ENCODE measurements at places on chromosomes 12 and 14.

DNA sequence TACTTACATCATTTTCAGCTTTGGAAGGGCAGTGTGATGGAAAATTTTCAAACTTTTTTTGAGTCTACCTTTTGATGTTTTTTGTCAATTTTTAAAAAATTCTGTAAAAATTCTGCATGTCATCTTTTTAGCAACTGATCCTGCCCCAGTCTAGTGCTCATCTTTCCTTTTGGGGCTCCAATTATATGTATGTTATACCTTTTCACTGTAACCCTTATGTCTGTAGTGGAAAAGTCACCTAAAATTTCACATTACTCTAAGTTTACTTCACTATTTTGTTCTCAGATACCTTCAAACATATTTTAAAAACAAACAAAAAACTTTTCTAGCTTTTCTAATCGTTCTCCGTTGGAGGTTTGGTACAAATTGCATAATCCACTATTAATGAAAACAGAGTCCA is 32.5 kb upstream of the MYRFL start:
- no peak for DNase-seq

DNA sequence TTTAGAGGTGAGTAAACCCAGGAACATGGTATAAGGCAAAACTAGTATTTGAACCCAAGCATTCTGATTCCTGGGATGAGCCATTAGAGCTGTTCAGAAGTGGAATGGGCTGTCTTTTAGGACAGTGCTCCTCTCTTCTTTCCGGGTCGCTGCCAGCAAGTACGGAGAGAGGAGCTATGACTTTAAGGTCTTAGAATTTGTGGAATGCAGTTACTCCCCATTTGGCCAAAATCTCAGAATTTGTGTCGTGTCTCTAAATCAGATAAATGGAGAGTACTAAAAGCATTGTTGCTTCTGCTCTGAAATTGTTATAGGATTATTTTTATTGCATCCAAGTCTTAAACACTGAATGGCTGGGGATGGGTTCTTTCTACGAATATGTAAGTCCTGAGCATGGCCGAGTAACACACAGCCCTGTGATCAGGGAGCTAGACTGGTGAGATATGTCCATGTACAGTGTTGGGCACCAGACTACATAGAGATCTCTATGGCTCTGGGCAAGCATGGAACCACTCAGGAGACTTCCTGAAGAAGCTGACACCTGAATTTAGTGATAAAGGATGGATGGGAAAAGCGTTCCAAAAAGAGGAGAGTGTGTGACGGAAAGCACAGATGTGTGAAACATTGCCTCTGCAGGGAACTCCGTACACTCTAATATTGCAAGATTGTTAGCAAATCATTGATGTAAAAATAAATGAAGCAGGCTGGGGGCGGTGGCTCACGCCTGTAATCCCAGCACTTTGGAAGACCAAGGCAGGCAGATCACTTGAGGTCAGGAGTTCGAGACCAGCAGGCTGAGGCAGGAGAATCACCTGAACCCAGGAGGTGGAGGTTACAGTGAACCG is 184.7 kb downstream of the SRGAP1 start:
- no peak for DNase-seq

DNA sequence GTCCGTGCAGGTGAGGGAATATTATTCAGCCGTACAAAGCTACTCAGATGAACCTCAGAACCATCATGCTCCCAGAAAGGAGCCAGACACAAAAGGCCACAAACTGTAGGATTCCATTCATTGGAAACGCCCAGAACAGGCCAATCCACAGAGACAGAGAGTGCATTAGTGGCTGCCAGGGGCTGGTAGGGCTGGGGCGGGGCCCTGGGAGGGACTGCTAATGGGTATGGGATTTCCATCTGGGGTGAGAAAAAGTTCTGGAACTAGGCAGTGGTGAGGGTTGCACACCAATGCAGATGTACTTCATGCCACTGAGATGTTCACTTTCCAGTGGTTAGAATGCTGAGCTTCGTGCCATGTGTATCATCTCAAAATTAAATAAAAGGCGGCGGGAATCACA is 101.1 kb downstream of the RFLNA start:
- no peak for DNase-seq

GRCh38 chr14:96861568-96862310 is 64.6 kb downstream of the VRK1 start:
- DNase-seq = no peak

- no peak for DNase-seq
These were observed 822.3 kb downstream of the LRFN5 start for GRCh38 chr14:42428996-42429395.

- no peak for DNase-seq
These were observed 244.2 kb upstream of the CRY1 start for GRCh38 chr12:107337346-107338095.

DNA sequence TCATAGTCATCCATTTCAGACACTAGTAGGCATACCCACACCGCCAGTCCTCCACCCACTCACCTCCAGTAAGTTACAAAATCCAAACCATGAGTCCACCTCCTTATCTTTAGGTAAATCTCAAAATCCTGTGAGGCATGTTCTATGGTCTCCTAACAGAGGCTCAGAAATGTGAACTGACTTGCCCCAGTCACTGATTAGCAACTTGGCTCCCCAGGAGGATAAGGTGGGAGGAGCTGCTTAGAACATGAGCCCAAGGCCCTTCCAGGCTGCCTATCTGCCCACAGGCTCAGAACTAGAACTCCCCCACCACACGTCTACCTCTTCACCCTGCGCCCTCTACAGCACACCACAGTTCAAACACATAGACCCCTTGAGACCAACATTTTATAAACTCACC is 19.9 kb downstream of the SETD3 start:
- no peak for DNase-seq

DNA sequence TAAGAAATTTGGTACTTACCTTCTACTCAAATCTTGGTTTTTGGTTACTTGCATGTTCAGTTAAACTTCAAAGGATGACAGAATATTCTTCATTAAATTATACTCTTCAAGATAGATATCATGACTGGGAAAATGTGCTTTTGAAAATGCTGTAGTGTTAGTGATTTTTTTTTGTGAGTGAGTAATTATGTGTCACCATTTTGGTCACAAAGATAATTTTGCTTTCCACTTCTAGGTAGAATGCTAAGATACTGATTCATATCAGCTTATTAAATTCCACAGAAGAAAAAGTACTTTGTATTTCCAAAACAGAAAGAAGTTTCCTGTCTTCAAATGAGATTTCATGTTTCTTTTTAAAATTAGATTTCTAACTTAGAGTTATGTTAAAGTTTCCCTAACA is 61.2 kb downstream of the ATXN7L3B start:
- no peak for DNase-seq

DNA sequence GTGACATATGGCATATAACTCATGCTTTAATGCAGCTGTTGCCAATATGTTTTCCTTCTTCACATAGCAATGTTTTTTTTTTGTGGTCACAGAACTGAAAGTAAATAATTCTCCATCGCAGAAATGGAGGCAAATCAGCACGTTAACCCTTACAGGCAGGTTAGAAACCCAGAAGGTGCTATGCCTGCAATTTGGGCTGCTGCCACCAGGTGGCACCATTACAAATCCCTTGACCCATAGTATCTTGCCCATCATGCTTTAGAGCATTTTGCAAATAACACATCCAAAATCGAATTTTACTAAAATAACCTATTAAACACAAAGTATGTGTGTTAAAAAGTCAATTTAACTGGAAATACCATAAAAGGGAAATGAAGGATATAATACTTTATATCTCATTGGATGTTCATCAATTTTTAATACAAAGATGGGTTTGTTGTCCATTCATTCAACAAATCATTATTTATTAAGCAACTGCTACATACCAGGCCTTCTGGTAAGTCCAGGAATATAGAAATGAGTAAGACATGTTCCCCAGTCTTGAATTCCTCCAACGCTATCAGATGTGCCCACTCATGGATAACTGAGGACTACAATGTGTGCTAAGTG is 340.1 kb downstream of the GLT1D1 start:
- no peak for DNase-seq

- DNase-seq = no peak
These were observed 328.3 kb downstream of the TMEM121 start for GRCh38 chr14:105854600-105855245.

- DNase-seq = no peak
These were observed 58.7 kb downstream of the CLIP1 start for GRCh38 chr12:122363782-122364181.

GRCh38 chr12:71524626-71525025 is 85.0 kb downstream of the LGR5 start:
- no peak for DNase-seq

DNA sequence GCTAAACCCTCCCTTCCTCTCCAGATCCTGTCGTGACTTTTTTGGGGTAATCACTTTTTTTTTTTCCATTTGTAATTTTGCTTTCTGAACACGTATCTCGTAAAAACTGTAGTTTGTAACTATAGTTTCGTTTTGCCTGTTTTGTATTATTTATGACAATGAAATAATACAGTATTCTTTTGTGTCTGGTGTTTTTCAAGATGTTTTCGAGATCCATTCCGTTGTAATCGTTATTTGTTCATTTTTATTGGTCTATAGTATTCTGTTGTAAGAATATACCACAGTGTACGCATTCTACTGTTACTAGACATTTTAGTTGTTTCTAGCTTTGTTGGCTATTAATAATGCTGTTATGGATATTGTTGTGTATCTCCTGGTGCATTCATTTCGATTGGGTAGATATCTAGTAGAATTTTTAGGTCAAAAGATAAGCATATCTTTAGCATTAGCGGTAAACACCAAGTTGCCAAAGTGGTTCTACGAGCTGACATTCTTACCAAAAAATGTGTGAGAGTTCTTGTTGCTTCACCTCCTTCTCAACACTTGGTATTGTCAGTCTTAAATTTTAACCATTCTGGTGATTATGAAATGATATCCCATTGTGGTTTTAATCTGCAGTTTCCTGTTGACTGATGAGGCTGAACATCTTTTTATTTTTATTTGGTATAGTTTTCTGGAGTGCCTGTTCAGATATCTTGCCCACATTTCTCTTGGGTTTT is 92.3 kb upstream of the EVL start:
- no peak for DNase-seq

DNA sequence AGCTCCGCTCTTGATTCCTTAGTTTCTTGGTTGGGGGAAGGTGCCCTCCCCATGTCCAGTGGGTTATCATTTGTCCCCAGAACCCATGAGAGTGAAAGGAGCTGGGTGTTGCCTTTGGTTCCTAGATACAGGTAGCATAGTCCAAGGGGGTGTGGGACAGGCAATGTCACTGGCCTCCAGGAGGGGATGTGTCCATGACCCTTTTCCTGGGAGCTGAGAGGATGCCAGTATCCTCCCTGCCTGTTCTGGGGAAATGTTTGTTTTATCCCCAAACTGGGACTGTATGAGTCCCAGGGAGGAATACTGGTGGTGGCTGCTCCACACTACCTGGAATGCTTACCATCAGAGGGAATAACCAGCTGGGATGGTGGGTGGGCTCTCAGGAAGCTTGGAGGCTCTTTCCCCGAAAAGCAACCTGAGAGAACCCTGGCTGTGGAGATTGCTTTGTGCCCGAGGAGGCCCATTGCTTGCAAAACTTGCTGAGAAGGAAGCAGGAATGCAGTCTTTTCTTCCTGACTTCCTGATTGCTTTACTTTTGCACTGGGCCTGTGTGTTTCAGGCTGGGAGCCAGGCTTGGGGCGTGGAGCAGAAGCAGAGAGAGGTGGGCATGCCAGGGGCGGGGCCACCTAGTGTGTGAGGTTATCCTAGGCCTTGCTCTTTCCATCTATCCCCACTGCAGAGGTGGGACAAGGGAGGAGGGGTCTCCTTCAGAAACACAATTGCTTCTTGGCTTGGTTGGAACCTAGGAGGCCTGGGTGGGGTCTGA is 715 bp upstream of the SLC10A1 start:
- DNase-seq = no peak

- no peak for DNase-seq
These were observed 65.6 kb upstream of the RMST start for GRCh38 chr12:97397008-97397407.

All from activated naive CD4-positive, alpha-beta T cell (primary cell).